ENCODE measurements at places on chromosomes 6 and 20.

DNA sequence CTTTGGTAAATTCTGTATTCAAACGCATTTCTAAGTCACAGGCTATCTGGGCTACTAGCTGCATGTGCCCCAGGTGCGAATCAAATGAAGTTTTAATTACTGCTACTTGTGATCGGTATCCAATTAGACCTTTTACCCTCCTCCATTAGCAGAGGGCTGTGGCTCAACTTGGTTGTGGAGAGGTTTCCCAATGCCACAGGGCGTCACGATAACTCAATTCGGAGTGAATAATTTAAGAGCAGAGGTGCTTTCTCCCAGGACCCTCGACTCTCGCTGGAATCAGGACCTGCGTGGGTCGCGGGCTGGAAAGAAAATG is 640 bp downstream of the SAYSD1 start:
- no peak for DNase-seq
- peaks cover 8% of the 10 kb centered on the region for H3K4me1 ChIP-seq
- no peaks in the 10 kb centered on the region for H3K27me3 ChIP-seq
- H3K36me3 ChIP-seq: peaks cover 14% of the 10 kb centered on the region

DNA sequence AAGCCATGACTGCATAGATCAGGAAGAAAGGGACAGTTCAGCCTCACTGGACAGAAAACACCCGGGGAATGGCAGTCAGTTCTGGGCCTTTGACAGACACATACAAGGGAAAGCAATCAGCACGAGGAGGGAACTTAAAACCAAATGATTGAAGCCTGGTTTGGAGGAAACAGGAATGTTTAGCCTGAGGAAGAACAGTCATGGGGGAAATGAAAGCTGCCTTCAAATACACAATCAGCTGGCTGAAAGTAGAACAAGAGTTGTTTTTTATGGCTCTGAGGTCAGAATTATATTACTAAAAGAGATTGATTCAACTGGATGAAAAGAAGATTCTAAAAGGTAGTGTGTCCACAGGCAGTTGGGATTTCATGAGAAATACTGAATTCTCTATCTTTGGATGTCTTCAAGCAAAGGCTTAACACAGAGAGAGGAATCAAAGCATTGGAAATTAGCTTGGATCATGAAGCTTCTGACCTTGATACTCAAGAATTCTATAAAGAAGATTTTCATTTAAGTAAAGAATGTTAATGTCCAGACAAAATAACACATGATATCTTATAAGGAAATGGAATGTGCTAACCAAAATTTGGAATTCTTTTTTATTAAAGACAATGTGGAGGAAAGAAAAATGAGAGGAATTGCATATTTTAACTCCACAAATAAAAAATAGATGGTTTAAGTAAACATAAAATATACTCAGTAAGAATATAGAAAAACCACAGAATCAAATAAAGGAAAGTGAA is 216.6 kb downstream of the IBTK start:
- H3K27me3 ChIP-seq: no peaks in the 10 kb centered on the region
- H3K27ac ChIP-seq: peak overlapping the region; percentile 14

DNA sequence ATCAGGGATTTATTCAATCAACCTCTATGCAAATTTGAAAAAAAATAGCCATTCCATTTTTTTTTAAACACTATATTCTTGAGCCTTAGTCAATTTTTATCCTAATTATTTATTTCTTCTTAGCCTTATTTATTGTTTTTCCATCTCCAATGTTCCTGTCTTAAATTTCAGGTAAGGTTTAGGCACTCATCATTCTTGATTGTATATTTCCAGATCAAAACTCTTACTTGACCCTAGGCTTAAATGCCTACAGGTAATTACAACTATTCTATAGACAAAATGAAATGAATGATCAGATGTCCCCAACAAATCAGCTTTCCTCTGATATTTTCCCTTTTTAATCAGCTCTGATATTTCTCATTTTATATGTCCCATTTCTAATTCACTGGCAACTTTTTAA is 402.6 kb upstream of the EPHA7 start:
- H3K4me3 ChIP-seq: no peak overlapping the region
- H3K27ac ChIP-seq: no peak overlapping the region
- no peaks in the 10 kb centered on the region for H3K27me3 ChIP-seq
- no peaks in the 10 kb centered on the region for H3K36me3 ChIP-seq

GRCh38 chr6:168139121-168139520 is 60.1 kb upstream of the FRMD1 start:
- H3K4me3 ChIP-seq: no peak overlapping the region
- no peaks in the 10 kb centered on the region for H3K27me3 ChIP-seq
- H3K27ac ChIP-seq: no peak overlapping the region

GRCh38 chr20:23244916-23245552 is 105.6 kb upstream of the NXT1 start:
- no peaks in the 10 kb centered on the region for H3K36me3 ChIP-seq
- no peaks in the 10 kb centered on the region for H3K27me3 ChIP-seq
- no peak for DNase-seq
- H3K4me1 ChIP-seq: no peaks in the 10 kb centered on the region

DNA sequence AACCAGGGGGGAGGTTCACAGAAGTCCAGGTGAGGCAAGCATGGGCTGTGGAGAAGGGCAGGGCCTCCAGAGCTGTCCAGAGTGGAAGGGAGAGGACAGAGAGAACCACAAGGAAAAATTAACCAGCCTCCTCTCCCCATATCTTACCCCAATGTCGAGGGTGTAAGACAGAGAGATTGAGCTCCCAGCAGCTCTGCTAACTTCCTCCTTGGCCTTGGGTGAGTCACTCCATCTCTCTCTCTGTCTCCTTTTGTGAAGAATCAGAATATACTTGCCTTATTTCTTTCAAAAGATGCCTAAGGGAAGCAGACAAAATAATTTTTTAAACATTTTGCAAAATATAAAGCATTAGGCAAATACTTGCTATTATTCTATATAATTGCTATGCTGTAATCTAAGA is 58.3 kb upstream of the IYD start:
- H3K4me3 ChIP-seq: no peak overlapping the region
- H3K36me3 ChIP-seq: no peaks in the 10 kb centered on the region
- H3K4me1 ChIP-seq: no peaks in the 10 kb centered on the region
- no peak for DNase-seq
- no peak overlapping the region for H3K27ac ChIP-seq

- no peak for DNase-seq
- no peaks in the 10 kb centered on the region for H3K27me3 ChIP-seq
- H3K4me3 ChIP-seq: no peak overlapping the region
- peaks cover 75% of the 10 kb centered on the region for H3K4me1 ChIP-seq
- H3K27ac ChIP-seq: no peak overlapping the region
Measured at GRCh38 chr6:142850679-142851423, 94.1 kb downstream of the HIVEP2 start.

GRCh38 chr6:110549277-110549676 is 72.9 kb upstream of the SLC22A16 start:
- no peak for DNase-seq
- H3K4me1 ChIP-seq: peaks cover under 1% of the 10 kb centered on the region
- H3K4me3 ChIP-seq: no peak overlapping the region
- no peaks in the 10 kb centered on the region for H3K27me3 ChIP-seq

DNA sequence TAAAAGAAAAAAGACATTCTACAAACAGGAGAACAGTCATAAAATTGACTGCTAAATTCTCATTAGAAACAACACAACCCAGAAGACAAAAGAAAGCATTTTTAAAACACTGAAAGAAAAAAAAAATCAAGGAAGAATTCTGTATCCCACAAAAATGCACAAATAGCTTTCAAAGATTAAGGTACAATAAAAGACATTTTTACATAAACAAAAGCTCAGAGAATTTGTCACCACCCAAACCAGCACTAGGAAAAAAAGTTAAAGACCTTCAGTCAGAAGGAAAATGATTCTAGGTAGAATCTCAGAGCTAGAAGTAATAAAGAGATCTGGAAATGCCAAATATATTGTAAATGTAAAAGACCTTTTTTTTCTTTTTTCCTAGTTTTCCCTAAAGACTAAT is 252.4 kb downstream of the CLIC5 start:
- H3K27ac ChIP-seq: no peak overlapping the region
- no peaks in the 10 kb centered on the region for H3K36me3 ChIP-seq
- no peaks in the 10 kb centered on the region for H3K27me3 ChIP-seq
- H3K4me1 ChIP-seq: no peaks in the 10 kb centered on the region
- DNase-seq: no peak

DNA sequence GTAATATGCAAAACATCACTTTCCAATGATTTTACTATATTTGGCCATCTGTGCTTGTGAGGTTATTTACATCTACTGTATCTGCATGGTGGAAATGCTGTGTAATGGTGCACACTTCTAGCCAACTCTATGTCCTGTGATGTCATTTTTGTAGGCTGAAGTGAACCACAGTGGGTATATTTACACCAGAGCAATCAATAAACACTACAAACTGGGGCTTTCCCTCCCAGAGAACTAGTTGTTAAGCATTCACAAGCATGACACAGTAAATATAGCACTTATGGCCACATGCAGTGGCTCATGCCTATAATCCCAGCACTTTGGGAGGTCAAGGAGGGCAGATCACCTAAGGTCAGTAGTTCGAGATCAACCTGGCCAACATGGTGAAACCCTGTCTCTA is 4.9 kb downstream of the SLC22A2 start:
- no peaks in the 10 kb centered on the region for H3K27me3 ChIP-seq
- no peak for DNase-seq
- H3K36me3 ChIP-seq: no peaks in the 10 kb centered on the region

DNA sequence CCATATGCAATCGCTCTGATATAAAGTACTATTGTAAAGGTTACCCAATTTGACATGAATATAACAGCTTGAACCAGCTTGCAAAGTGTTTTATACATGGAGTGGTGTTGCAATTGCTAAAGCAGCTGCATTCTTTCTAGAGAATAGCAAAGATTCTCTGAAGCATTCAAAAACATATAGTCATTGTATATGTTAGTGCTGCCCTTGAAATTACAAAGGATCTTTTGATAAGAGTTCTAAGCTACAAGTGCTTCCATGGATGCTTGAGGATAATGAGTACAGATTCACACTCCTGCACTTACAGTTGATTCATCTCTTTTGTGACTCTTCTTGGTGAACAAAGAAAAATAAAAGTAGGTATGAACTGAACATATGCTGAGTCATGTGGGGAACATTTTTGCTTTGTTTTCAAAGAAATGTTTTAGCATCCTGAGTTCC is 175.7 kb downstream of the ALDH8A1 start:
- no peak for DNase-seq
- H3K27ac ChIP-seq: no peak overlapping the region
- H3K4me1 ChIP-seq: no peaks in the 10 kb centered on the region
- no peaks in the 10 kb centered on the region for H3K27me3 ChIP-seq
- H3K36me3 ChIP-seq: no peaks in the 10 kb centered on the region
- no peak overlapping the region for H3K4me3 ChIP-seq

DNA sequence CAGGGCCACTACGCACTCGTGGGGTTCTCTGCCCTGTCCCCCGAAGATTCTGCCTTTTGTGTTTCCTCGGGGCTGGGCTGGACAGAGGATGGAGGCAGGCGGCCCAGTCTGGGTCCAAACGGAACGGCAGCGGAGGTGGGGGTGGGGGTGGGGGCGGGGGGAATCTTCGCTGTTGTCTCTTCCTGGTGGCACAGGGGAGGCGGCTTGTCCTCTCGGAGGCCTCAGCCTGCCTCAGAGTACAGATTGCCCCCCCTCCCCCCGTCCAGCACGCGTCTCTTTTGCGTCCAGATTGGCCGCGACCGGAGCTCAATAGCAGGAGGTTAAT is 1.4 kb upstream of the INSM1 start:
- H3K27ac ChIP-seq: no peak overlapping the region
- peaks cover 3% of the 10 kb centered on the region for H3K27me3 ChIP-seq
- no peak overlapping the region for H3K4me3 ChIP-seq

DNA sequence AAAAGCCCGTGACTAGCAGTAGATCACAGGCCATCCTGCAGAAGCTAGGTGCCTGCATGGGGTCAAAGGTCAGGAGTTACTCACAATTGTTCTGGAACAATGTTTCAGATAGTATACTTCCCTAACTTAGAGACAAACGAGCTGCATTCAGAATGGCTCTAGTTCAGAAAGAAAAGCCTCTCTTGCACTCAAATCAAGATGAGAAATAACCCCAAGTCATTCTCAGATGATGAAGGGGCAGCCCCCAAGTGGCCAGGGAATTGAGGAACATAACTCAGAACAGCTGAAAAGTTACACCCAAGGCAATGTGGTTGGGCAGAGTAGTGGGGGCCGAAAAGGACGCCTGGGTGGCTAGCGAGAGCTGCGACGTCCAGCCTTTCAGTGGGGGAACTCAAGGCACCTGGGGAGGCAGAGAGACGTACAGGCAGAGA is 27.8 kb downstream of the FYN start:
- no peaks in the 10 kb centered on the region for H3K36me3 ChIP-seq
- no peaks in the 10 kb centered on the region for H3K4me1 ChIP-seq
- H3K27me3 ChIP-seq: no peaks in the 10 kb centered on the region
- no peak overlapping the region for H3K27ac ChIP-seq
- H3K4me3 ChIP-seq: no peak overlapping the region
- no peak for DNase-seq

- no peak overlapping the region for H3K27ac ChIP-seq
- H3K4me3 ChIP-seq: no peak overlapping the region
- H3K36me3 ChIP-seq: no peaks in the 10 kb centered on the region
- DNase-seq: no peak
- H3K4me1 ChIP-seq: peaks cover 3% of the 10 kb centered on the region
Measured at GRCh38 chr6:38617856-38618255, 21.9 kb downstream of the BTBD9 start.

GRCh38 chr6:74993136-74993535 is 212.7 kb downstream of the COL12A1 start:
- no peaks in the 10 kb centered on the region for H3K27me3 ChIP-seq
- no peak overlapping the region for H3K4me3 ChIP-seq
- no peaks in the 10 kb centered on the region for H3K4me1 ChIP-seq
- H3K36me3 ChIP-seq: no peaks in the 10 kb centered on the region
- no peak overlapping the region for H3K27ac ChIP-seq
- DNase-seq: no peak

DNA sequence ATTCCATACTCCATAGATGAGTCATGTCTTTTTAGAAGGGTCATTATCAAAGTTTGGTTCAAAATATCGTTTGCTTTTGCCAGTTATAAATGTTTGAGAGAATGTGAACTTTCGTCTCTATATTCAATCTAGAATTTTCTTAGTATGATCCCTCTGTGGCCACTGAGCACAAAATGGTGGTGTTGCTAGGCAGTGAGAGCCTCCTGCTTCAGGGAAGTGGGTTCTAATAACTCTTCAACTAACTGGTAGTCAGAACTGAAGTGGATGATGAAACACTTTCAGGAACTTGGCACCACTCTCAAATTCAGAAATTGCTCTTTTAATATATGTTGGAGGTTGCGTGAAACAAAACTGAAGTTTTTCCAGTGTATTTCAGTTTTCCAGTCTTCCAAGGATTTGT is 125.0 kb upstream of the DOK5 start:
- no peak overlapping the region for H3K27ac ChIP-seq
- no peaks in the 10 kb centered on the region for H3K27me3 ChIP-seq
- no peak overlapping the region for H3K4me3 ChIP-seq
